Chondrocyte (in vitro differentiated cells): ENCODE measurements at places on chromosomes 16 and 17. TPM values are rescaled to one million over a fixed set of nuclear protein-coding genes. Genes with fewer than 3 reads are reported as not detected.

The BAHCC1 gene
- total RNA-seq: 20.6 to 32.3 TPM (median 22.7 TPM) in 3 replicates

DNA sequence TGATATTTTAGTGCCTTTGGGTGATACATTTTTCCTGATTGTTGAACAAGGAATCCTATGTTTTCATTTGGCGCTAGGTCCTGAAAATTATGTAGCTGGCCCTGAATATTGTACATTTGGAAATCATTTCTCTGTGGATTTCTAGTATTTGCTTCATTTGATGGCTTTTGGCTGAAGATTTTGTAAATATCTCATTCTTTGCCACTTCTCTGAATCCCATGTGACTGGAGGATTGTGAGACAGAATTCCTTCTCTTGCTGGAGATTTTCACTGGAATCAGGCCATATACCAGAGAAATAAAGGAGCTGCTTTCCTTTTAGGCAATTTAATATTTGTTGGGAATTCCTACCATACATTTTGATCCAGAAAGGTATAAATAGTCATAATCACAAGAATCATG, 8.6 kb downstream of the KRT28 start:
- DNase-seq: no peak
- peaks cover 14% of the 10 kb centered on the region for H3K4me1 ChIP-seq
- no peak overlapping the region for H3K4me3 ChIP-seq

- H3K4me1 ChIP-seq: peaks cover 10% of the 10 kb centered on the region
- no peak overlapping the region for H3K27ac ChIP-seq
- no peaks in the 10 kb centered on the region for H3K27me3 ChIP-seq
- no peak overlapping the region for H3K4me3 ChIP-seq
- peaks cover 8% of the 10 kb centered on the region for H3K36me3 ChIP-seq
These were observed 67.2 kb upstream of the CIBAR2 start for GRCh38 chr16:85179344-85180046.

- H3K36me3 ChIP-seq: no peaks in the 10 kb centered on the region
- H3K27me3 ChIP-seq: no peaks in the 10 kb centered on the region
- H3K4me3 ChIP-seq: no peak overlapping the region
- DNase-seq: no peak
- peaks cover 7% of the 10 kb centered on the region for H3K4me1 ChIP-seq
These were observed 8.8 kb upstream of the CEP112 start for GRCh38 chr17:66200685-66201092.

The PRAC1 gene
- not detected in 3 replicates for total RNA-seq

DNA sequence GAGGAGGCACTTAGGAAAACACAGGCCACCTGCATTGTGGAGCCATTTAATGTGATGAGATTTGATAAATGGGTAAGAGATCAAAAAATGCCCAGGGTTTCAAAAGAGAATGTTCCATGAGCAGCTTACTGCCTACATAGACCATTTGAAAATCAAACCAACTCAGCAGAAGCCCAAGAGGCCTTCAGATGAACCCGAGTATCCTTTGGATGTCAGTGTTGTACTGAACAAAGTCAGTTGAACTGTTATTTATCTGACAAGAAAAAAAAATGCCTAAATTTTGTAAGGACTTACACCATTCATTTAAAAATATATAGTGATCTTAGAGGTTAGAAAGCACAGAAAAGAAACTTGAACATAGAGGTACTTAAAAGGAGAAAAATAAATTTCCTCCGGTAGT, 381.7 kb downstream of the ZFHX3 start:
- no peak overlapping the region for H3K4me3 ChIP-seq
- peaks cover 12% of the 10 kb centered on the region for H3K4me1 ChIP-seq
- H3K27me3 ChIP-seq: no peaks in the 10 kb centered on the region
- H3K27ac ChIP-seq: no peak overlapping the region
- H3K36me3 ChIP-seq: peaks cover 2% of the 10 kb centered on the region

DNA sequence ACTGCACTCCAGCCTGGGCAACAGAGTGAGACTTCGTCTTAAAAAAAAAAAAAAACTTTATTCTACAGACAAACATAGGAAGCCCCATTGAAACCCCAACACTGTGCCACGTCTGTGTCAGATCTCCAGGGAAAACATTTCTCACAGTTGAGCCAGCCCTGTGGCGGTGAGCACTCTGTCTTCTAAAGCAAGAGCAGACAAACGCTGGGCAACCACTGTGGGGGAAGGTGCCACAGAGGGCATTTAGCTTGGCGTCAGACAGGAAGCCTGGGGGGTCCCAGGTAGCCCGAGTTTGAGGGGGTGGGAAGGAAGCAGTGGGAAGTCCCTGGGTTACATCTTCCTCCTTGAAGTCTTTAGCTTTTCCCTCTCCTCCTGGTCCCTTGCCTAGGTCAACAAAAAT, 16.0 kb downstream of the C17orf100 start:
- H3K4me3 ChIP-seq: no peak overlapping the region
- no peaks in the 10 kb centered on the region for H3K36me3 ChIP-seq
- peaks cover 28% of the 10 kb centered on the region for H3K27me3 ChIP-seq
- no peak overlapping the region for H3K27ac ChIP-seq
- no peak for DNase-seq
- H3K4me1 ChIP-seq: no peaks in the 10 kb centered on the region

- peaks cover 3% of the 10 kb centered on the region for H3K36me3 ChIP-seq
- H3K4me1 ChIP-seq: no peaks in the 10 kb centered on the region
- no peak overlapping the region for H3K27ac ChIP-seq
- DNase-seq: no peak
These were observed 233.1 kb upstream of the AXIN2 start for GRCh38 chr17:65794572-65794971.

DNA sequence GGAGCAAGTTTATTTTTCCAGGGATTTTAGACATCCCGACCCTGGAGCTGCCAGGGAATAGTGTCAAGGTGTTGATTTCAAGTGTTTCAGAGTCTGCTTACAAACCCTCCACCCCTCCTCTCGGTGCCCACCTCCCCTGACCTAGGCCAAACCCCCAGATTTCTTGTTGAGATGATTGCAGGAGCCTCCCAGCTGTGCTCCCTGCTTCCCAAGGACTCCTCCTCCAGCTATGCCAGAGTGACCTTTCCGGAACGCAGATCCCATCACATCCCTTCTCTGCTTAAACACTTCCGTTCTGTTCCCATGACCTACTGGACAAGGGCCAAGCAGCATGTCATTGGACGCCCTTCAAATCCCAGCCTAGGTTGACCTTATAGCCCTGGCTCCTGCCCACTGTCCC, 23.7 kb upstream of the CDH1 start:
- no peak overlapping the region for H3K4me3 ChIP-seq
- no peak for DNase-seq
- H3K4me1 ChIP-seq: peaks cover 8% of the 10 kb centered on the region
- H3K36me3 ChIP-seq: peaks cover 1% of the 10 kb centered on the region
- H3K27me3 ChIP-seq: peaks cover 1% of the 10 kb centered on the region

The IGF2BP1 gene
- 47.1 to 60.0 TPM (median 57.6 TPM) in 3 replicates for total RNA-seq
